ENCODE measurements at places on chromosomes 12 and 14. TPM values are rescaled to one million over a fixed set of nuclear protein-coding genes. Genes with fewer than 3 reads are reported as not detected.

Gene SERPINA12
- total RNA-seq: not detected

Gene MGST1
- total RNA-seq: 288 TPM

Gene HCAR3
- total RNA-seq: not detected

Gene DHRS7
- 48.2 TPM for total RNA-seq

Gene PTPRO
- 0.09 TPM for total RNA-seq

Gene RASSF8
- 31.2 TPM for total RNA-seq

Gene BLOC1S1
- 138 TPM for total RNA-seq

Gene KRT74
- total RNA-seq: not detected

Gene RAPGEF3
- 1.5 TPM for total RNA-seq

Gene RASSF9
- 1.6 TPM for total RNA-seq

Gene ZDHHC22
- total RNA-seq: not detected

Gene E2F7
- 0.47 TPM for total RNA-seq

Gene JPH4
- total RNA-seq: 0.12 TPM

Gene SLCO1B1
- not detected for total RNA-seq

Gene LMNTD1
- total RNA-seq: not detected

Gene HCAR1
- 0.23 TPM for total RNA-seq

Gene JAG2
- 0.12 TPM for total RNA-seq

Gene RASSF3
- total RNA-seq: 4.9 TPM

Gene CLEC9A
- not detected for total RNA-seq

Gene GMPR2
- 55.7 TPM for total RNA-seq

Gene PIWIL1
- total RNA-seq: not detected

Data from pericardium fibroblast (primary cell).